ENCODE measurements at places on chromosomes 7 and 10.

GRCh38 chr7:7803715-7804178, 85.3 kb upstream of the RPA3 start:
- DNase-seq = no peak

DNA sequence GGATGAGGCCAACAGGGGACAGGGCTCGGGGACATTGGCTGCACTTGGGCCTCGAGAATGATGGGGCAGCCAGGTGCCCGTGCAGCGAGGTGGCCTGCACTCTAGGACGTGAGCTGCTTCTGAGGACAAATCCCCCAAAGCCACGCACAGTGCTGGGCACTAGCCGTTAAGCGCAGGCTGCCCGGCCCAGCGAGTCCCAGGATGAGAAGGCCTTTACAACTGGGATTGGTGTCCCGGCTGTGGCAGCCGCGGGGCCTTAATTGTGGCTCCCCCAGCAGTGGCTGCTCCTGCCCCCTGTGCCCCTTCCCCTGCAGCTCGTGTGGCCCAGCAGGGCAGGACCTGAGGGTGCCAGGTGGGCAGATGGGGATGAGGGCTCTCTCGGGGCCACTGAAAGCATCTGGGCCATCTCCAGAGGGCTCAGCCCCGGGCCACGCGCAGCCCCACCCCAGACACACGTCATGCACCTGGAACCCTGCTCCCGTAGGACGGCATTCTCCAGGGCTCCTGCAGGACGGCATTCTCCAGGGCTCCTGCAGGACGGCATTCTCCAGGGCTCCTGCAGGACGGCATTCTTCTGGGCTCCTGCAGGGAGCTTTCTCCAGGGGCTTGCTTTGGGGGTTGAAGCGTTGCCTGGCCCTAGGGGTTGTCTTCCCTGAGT, 6.6 kb downstream of the PWWP2B start:
- DNase-seq = no peak

DNA sequence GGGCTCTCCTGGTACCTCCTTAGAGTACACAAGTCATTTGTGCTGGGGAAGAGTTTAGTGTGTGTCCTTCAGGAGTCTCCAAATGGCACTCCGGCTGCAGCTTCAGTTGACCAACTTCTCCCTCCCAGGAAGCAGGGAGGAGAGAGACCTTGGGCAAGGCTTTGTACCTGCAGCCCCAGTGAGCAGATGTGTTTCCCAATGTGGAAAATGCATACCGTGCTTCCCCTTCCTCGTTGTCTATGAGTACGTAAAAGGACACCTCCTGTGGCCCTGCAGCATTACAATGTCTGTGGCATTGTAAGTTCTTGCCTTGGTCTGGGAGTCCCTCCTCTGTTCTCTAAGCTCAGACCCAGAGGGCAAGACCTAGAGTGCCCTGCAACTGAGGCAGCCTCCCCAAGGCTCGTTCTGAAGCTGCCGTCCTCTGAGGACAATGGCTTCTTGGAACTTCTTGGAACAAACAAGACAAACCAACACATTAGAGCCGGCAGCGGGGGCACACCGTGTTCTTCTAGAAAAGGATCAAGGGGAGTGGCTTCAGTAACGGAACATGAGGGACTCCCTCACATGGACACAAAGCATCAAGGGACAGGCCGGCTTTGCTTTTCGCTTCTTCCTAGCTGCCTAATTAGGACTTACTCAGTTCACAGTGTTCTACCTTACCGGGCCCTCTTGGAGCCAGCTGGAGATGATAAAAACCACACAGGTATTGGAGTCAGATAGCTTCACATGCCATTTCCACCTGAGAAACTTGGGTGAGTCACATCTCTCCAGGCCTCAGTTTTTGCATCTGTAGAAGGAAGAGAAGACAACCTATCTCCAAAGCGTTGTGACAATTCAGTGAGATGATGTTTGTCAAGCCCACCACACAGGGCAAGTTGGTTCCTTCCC, 20.9 kb upstream of the PPA1 start:
- DNase-seq = no peak

DNA sequence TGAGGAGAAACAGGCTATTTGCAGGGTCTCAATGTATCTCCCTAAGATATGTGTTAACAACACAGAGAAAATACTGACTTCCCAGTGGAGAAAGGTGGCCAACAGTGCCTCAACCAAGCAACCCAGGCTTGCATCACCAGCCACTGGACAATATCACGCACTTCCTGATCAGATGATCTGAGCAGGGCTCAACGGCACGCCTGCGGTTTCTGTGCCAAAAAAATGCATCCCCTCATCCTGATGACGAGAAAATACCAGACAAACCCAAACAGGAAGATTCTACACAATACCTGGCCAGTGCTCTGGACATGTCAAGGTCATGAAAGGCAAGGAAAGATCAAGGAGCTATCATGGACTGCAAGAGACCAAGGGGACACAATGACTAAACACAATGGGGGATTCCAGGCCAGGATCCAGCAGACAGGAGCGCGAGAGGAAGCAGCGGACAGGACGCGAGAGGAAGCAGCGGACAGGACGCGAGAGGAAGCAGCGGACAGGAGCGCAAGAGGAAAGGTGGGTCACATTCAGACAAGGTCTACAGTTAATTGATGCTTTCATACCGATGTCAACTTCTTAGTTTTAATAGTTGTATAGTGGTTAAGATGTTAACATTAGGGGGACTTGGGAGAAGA, 51.1 kb downstream of the GNA12 start:
- no peak for DNase-seq

- DNase-seq = no peak
Measured at GRCh38 chr7:158695726-158696452, 8.7 kb downstream of the NCAPG2 start.

DNA sequence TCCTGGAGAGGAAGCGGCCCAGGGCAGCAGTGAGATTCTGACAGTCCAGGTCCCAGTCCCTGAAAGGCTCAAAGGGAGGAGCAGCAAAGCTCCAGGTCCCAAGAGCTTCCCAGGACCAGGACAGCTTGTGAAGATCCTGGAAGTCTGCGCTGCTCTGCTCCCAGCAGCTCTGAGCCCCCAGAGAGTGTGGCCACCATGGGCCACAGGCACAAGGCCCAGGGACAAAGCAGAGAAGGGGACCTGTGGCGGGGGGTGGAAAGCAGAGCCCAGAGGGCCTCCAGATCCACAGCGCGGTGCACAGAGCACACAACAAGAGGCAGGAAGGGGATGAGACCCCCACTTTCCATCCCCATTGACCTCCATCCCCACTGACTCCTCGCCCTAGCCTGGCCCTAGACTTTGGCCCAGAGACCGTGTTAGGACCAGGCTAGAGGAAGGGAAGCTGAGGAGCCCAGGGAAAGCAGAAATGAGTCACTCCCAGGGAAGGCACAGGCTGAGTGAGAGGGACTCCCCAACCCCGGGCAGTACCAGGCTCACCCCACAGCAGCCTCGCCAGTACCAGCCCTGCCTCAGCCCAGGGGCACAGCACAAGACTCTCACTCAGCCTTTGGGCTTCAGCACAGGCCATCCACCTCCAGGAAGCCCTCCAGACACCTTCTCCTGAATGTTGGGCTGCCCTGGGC, 75.5 kb downstream of the GRID1 start:
- no peak for DNase-seq

- DNase-seq = peak; percentile 20
Measured at GRCh38 chr7:40133561-40134427, 628 bp downstream of the MPLKIP start.

GRCh38 chr10:77667426-77668324, 30.1 kb upstream of the KCNMA1 start:
- DNase-seq = no peak

GRCh38 chr10:72332423-72333111, 22.2 kb downstream of the DNAJB12 start:
- no peak for DNase-seq

DNA sequence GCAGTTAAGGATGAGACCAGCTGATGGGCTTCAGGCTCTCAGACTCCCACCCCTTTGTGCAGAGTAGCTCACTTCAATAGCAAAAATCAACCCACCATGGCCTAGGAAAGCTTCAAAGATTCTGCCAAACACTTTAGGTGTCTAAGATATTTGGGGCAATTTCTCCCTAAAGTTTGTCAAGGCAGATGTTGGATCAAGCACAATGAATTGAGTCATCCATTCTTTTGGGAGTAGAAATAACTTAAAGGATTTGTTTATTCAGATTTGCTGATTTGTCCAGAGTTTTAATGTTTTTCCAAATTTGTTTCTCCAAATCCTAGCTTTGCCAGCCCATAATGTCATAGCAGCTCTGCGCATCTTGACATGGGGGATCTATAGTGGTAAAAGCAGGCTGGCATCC, 855.1 kb downstream of the LRMDA start:
- DNase-seq = no peak

DNA sequence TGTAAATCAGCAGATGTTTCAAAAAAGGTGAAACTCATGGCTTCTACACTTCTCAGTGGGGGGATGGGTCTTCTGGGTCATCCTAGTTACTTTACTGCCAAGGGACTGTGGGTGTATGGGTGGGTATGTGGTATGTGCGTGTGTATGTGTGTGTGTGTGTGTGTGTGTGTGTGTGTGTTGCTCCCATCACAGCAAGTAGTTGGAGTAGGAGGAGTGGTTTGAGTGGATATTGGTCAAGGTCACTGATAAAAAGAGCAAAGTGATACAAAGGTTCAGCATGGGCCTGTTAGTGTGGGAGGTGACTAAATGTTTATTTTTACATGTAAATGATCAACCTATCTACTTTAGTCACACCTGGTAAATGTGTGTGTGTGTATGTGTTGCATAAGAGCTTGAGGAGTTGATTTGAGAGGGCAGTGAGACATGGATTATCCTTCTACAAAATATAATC, 11.8 kb upstream of the COBL start:
- DNase-seq = no peak

GRCh38 chr10:67433276-67433675, 262.7 kb downstream of the CTNNA3 start:
- no peak for DNase-seq

- DNase-seq = no peak
Measured at GRCh38 chr7:126685018-126685573, 567.6 kb downstream of the GRM8 start.

GRCh38 chr10:17805330-17805729, 3.8 kb upstream of the MRC1 start:
- no peak for DNase-seq

- no peak for DNase-seq
Measured at GRCh38 chr7:12090757-12091221, 120.3 kb upstream of the TMEM106B start.

- DNase-seq = no peak
Measured at GRCh38 chr7:28582226-28582625, 169.9 kb downstream of the CREB5 start.

GRCh38 chr7:51035716-51036115, 253.0 kb upstream of the GRB10 start:
- no peak for DNase-seq

DNA sequence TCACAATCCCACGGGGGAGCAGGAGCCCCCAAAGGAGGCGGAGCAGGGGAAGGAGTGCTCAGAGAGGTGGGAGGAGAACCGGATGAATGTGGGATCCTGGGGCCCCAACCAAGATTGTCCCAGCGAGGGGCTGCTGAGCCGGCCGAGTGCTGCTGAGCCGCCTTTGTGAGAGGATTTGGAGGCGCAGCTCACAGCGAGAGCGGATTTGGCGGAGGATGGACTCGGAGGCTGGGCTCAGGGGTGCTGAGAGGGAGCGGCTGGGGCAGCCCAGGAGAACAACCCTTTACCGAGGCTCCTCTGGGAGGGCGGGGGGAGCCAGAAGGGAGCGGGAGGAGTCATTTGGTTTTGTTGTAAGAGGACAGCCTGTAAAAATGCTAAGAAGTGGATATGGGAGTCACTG, 23.0 kb downstream of the GHRHR start:
- DNase-seq = no peak

DNA sequence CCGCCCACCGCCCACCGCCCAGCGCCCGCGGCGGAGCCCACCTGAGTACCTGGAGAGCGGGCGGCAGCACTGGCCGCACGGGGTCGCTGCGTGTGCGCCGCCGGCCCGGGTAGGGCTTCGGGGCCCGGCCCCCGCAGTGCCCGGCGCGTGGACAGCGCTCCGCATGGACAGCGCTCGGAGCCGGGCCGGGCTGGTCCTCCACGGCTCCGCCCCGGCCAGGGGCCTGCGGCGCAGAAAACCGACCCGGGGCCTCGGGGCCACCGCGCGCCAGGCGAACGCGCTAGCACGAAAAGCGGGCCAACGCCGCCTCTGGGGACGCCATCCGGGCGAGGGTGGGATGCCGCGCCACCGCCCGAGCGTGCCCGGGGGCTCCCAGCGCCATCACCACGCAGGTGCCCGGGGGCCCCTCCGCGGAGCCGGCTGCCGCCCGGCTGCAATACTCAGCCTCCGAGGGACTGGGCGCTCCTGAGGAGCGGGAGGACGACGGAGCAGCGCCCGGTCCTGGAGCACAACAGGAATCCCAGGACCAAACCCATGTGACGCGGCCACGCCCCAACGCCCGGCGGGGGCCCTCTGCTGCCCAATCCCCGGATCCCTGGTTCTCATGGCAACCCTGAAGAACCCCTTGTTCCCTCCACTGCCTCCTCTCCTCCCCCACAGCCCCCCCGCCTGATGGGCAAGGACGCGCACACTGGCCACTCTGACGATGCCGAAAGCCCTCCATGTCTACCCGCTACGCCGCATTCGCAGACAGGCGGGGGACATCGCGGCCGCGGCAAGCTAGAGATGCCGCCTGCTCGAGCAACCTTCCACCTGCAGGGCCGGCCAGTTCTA, at the start of gene GRB10:
Gene GRB10, minus strand, starts transcription at position 522 of the 834 bp plus-strand sequence. CDS start 50,574 bp downstream, outside the sequence.
- DNase-seq = no peak

- DNase-seq = no peak
Measured at GRCh38 chr7:82600531-82600930, 157.0 kb upstream of the CACNA2D1 start.

GRCh38 chr7:96861-97260, 95.5 kb upstream of the FAM20C start:
- no peak for DNase-seq

- DNase-seq = no peak
Measured at GRCh38 chr7:31049005-31049765, 2.9 kb upstream of the ADCYAP1R1 start.

GRCh38 chr7:121369462-121369861, 26.6 kb downstream of the FAM3C start:
- no peak for DNase-seq

DNA sequence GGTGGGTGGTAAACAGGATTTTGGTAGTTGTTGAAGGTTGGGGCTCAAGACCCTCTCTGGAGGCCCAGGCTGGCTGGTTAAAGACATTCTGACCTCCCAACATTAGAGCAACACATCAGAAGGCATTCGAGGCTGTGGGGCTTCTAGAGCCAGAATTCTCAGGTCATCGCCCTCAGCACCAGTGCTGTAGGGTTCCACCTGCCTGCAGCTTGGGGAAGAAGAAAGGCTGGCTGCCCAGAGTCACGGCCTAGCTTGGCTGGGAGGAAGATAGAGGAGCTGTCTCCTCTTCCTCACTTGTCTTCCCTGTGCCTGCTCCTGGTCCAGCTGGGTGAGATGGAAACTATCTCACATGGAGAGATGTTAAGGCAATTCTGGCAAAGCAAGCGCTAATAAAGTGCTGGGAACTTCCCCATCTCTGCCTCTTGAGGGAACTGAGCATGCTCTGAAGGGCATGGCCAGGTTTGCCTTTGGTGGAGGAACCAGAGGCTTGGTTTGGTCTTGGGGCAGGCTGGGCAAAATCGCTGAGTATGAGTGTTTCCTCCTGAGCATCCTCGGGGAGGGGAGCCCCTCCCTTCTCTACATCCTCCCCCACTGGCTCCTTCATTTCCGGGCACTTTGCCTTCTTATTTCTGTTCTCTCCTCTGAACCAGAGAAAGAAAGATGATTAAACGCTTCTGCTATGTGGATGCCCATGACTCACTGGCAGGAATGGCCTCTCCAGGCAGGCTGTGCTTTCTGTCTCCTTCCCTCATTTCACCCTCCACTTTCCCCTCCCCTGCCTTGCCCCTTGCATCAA, 509.0 kb upstream of the PODXL start:
- DNase-seq = no peak
